Hair follicular keratinocyte (primary cell): ENCODE measurements at places on chromosomes 6 and 20. TPM values are rescaled to one million over a fixed set of nuclear protein-coding genes. Genes with fewer than 3 reads are reported as not detected.

Gene IP6K3
- total RNA-seq: not detected in 2 replicates

Gene SRMS
- total RNA-seq: 0.39 TPM in 1 of 2 replicates, not detected in the other

Gene ERVFRD-1
- total RNA-seq: not detected in 2 replicates

Gene GLO1
- 196 and 281 TPM in 2 replicates for total RNA-seq

Gene TNNC2
- not detected in 2 replicates for total RNA-seq

Gene OR10C1
- total RNA-seq: not detected in 2 replicates

Gene PI16
- not detected in 2 replicates for total RNA-seq

Gene C6orf163
- total RNA-seq: 0.99 and 2.5 TPM in 2 replicates

Gene SAMD5
- total RNA-seq: 1.7 and 1.8 TPM in 2 replicates

Gene NHSL1
- 15.2 and 26.2 TPM in 2 replicates for total RNA-seq

Gene TTLL9
- total RNA-seq: not detected in 2 replicates

Gene SAMD3
- total RNA-seq: 0.16 TPM in 1 of 2 replicates, not detected in the other

Gene SALL4
- total RNA-seq: 0.08 TPM in 1 of 2 replicates, not detected in the other

Gene GPANK1
- total RNA-seq: 13.1 and 16.0 TPM in 2 replicates

Gene SPACA1
- total RNA-seq: not detected in 2 replicates
